ENCODE measurements at places on chromosomes 11 and 22.
A peak's percentile ranks its signal among the peaks of the same experiment; 100 is the strongest.

- DNase-seq: peak; percentile 48
These were observed 22.7 kb upstream of the GRAMD1B start for GRCh38 chr11:123407130-123407995.

DNA sequence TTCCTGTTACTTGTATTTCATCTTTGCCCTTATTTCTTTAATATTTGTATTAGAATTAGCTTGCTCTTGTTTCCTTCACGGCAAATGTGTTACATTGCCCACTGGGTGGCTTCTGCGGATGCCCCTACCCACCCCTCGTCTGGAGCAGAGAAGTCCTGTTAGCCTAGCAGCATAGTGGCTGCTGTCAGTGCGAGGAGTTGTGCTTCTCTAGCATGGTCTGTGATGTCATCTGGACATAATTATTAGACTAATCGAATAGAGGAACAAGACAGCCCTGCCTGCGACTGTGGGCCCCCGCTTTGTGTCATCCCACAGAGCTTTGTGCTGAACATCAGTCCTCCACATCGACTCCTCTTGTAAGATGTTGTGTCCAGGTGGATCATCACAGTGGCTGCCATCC is 74.5 kb downstream of the PPP6R3 start:
- no peak for DNase-seq

DNA sequence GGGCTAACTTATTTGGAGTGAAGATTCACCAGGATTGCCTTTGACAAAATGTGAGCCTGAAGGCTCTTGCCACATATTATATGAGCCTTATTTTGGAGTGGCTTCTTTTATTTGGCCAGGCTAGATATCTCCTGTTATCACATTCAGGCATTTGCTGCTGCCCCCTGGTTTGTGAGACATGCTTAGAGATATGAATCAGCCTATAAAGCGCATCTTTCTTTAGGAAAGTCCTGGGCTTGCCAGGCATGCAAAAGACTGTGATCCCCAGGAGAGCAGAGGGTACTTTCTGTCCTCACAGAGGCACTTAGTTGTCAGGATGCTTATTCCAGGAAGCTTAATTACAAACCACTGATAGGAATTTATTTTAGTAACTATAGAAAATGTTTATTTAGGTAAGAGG is 333.3 kb downstream of the FAT3 start:
- no peak for DNase-seq

- no peak for DNase-seq
These were observed 23.0 kb upstream of the BLID start for GRCh38 chr11:122138744-122139594.

DNA sequence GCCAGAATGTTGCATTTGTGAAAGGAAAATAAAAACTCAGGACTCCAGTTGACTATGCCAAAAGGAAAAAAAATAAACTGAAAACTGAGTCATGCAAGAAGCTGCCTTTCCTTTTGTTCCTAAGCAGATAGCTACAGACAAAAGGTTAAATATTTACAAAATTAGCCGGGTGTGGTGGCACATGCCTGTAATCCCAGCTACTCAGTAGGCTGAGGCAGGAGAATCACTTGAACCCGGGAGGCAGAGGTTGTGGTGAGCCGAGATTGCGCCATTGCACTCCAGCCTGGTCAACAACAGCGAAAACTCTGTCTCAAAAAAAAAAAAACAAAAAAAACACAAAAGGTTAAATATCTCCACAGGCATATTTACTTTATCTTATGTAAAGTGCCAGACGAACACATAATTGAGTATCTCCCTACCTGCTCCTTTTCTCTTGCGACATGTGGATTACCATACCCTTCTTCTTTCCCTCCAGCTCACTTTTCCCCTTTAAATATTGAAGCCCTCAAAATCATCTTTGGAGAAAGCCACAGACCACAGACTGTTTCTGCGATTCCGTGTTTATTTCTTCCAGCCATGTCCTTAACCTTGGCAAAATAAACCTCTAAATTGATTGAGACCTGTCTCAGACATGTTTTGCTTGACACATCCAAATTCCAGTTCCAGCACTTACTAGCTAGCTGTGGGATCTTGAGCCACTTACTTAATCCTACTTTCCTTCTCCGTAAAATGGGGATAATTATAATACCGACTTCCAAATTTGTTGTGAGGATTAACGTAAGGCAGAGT is 2.3 kb upstream of the SMPD1 start:
- no peak for DNase-seq

GRCh38 chr11:76321340-76321739 is 59.6 kb downstream of the THAP12 start:
- no peak for DNase-seq

DNA sequence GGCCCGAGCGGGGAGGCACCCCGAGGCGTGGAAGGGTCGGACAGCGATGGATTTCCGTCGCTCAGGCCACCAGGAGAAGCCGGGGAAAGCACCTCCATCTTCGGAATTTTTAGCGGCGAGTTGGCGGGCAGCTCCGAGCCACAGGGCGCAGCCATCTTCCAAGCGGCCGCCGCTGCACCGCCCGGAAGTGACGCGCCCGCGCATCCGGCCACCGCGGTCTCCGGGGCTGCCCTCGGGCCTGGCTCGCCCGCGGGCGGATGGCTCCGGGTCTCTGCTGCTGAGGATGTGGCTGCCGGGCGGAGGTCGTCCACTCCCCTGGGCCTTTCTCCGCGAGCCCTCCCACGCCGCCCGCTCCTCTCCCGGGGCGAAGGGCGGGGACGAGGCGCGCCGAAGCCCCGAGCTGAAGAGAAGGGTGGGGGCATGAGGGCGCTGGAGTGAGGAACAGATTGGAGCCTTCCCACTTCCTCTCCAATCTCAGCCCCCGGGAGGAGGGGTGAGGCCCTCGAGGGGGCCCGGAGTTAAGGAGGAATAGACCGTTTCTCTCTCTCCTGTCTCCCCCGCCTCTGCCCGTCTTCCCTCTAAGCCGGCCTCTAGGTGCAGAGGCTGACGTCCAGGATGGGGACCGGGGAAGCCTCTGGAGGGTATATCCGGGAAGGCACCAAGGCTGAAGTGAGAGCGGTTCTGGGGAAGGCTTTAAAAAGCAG is at the start of gene MSANTD2:
MSANTD2 (minus strand) TSS at position 181 of the 704 bp plus-strand sequence; CDS start at position 155, 26 bp downstream.
- DNase-seq: peak; percentile 79

DNA sequence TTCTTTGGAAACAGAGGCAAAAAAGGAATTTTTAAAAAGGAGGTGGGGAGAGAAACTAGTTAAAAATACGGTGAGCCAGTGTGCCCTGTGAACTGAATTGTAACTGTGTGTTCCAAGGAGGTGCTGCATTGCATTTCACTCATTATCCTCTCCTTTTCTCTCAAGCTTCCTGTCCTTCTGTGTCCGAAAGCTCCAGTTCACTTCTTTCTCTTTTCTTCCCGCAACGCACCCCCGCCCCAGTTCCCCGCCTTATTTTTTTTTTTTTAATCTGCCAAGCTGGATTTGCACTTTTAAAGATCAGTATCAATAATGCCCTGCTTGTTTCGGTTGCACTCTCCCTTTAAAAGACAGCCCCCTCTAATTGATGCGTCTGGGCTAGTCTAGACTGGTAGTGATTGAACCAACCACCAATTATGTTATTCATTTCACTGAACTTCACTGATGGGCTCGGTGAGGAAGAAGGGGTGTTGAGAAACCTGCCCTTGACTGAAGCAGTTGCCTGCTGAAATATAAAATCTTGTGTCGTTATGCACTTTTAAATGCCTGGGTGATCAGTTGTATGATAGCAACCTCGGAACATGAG is 18.5 kb downstream of the BLID start:
- no peak for DNase-seq

DNA sequence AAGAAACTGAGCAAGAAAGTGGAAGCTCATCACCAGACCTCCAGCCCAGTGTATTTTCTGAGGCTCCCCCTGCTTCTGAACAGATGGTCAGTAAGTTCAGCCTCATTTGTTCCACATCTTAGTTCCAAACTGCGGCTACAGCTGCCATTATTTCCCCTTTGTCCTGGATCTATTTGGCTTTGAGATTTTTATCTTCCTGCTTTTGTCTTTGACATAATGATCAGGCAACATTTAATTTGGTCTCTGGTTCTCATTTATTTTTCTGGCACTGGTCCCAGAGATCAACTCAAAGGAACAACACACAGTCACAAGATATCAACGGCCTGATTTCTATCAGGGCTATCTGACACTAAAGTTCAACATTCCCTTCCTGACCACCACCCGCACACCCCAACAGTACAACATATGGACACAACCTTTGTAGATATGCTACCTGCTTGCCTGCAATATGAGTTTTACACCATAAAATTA is 137.5 kb downstream of the FAM76B start:
- DNase-seq: no peak

DNA sequence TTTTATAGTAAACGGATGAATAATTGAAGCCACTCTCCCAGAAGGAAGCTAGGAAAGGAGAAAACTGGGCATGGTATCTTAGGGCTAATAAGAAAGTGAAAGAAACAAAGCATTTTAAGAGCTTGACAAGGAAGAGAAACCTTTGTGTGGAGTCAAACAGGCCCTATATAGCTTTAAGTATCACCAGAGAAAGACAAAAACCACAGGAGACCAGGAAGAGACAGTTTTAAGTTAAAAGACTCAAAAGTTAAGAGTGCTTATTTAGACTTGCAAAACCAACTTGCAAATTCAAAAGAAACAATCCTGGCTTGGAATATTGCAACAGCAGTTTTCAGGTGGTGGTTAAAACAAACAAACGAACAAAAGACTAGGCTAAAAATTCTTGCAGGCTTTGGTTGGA is 3.4 kb downstream of the PAK1 start:
- DNase-seq: no peak

GRCh38 chr22:17269607-17270261 is 50.5 kb upstream of the ADA2 start:
- no peak for DNase-seq

GRCh38 chr11:69180726-69181125 is 25.0 kb downstream of the SMIM38 start:
- no peak for DNase-seq

DNA sequence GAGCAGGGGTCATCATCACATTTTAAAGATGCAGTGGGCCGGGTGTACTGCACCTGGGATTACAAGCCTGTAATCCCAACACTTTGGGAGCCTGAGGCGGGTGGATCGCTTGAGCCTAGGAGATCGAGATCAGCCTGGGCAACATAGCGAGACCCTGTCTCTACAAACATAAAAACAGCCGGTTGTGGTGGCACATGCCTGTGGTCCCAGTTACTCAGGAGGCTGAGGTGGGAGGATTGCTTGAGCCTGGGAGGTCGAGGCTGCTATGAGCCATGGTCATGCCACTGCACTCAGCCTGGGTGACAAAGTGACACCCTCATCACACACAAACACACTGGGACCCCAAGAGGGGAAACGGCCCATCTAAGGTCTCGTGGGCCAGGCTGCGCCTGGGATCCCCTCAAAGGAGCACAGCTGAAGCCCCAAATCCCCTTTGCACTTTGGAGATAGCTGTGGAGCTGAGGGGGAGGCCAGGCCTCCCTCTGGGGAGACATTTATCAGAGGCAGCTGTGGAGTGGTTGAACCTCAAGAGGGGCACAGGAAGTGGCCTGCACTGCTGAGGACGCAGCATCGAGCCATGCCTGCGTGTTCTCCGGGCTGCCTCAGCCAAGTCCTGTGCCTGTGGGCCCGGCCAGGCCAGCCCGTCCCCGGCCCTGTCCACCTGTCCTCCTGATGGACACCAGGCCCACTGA is 27.5 kb downstream of the OSBPL5 start:
- DNase-seq: no peak

GRCh38 chr22:47452184-47452583 is 689.7 kb downstream of the TBC1D22A start:
- no peak for DNase-seq

GRCh38 chr22:38706101-38706900 is 557 bp downstream of the GTPBP1 start:
- DNase-seq: peak; percentile 32

GRCh38 chr11:84564180-84564866 is 1062.8 kb downstream of the DLG2 start:
- DNase-seq: peak; percentile 6

DNA sequence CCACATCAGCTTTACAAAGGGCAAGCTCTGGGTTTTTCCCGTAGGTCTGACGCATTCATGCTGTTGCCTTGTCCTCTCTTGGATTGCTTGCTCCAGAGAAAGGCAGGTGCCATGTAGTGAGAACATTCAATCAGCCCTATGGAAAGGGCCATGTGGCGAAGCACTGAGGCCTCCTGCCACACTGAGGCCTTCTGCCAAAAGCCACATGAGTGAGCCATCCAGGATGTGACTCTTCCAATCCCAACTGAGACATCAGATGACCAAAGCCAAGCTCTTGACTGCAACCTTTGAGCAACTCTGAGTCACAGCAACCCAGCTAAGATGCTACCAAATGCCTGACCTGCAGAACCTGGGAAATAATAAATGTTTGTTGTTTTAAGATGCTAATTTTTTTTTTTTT is 9.0 kb upstream of the PANX3 start:
- DNase-seq: peak; percentile 8

DNA sequence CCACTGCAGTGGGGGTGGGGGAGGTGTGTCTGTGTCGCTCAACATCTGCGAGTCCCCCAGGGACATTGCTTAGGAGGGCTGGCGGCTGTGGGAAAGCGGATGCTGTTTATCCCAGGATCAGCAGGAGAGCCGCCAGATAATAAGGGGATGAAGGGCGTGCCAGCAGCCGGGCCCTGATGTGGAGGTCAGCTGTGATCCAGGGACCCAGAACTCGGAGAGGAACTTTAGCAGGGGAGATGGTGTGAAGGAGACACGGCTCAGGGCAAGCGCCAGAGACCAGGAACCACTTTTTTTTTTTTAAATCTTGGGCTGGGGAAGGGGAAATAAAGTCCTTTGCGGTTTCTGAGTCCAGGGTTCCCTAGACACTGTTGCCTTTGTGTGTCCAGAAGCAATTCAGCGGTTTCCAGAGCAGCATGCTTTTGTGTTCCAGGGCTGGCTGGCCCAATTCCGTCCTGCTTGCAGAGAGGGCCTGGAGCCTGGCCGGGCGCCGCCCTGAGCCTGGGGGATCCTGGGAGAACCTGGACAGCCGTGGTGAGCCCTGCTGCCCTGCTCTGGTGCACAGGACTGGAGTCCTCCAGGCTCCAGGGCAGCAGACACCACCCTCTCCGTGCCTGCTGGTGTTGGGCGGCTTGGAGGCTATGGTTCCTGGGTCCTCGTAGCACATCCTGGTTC is at the start of gene GRAMD4:
GRAMD4 (plus strand) TSS at position 557 of the 672 bp plus-strand sequence. CDS start 6,414 bp downstream, outside the sequence.
- DNase-seq: no peak

GRCh38 chr11:133984828-133985227 is 28.1 kb upstream of the IGSF9B start:
- DNase-seq: no peak
